ENCODE measurements at places on chromosomes 6 and 20.

DNA sequence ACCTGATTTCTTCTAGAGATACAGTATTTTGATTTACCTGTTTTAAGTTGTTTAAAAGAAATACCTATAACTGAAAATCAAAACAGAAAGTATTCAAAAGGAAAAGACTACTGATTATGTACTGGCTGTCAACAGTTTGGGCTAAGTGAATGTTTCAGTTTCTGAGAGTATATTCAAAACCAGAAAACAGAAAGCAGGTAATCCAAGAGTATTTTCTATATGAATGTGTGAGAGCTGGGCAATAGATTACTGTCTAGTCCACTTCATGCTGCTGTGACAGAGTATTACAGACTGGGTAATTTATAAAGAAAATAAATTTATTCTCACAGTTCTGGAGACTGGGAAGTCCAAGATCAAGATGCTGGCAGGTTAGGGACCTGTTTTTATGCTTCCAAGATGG lies 261.0 kb downstream of the ARHGAP18 start:
- DNase-seq, result no peak

DNA sequence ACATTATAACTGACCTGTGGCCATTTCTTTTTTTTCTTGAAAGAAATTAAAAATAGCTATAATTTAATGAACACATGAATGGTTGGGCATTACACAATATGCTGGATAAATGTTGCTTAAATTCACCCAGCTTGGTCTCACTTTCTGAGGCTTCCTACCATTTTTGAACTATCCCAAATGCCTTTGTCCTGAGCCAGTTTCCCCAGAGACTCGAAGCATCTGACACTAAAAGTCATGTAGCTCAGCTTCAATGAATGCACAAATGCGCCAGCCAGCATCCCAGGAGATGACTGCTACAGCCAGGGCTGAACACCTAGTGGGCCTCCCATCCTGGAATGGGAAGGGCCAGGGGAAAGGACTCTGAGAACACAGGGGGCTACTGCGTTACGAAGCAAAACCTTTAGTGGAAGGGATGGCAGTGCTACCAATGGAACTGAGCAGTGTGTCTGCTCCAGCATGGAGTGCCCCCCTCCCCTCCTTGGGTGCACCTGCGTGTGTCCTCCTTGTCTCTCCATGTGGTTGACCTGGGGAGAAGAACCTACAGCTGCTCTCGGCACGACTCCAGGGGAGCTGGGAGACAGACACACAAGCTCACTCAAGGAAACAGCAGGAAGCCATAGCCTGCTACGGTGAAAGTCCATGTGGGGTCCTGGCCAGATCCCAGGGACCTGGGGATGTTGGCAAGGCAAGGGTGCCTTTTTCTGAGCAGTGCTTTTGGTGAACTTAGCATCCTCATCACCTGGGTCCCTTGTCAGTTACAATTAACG lies 60.9 kb downstream of the IRF4 start:
- DNase-seq, result no peak

DNA sequence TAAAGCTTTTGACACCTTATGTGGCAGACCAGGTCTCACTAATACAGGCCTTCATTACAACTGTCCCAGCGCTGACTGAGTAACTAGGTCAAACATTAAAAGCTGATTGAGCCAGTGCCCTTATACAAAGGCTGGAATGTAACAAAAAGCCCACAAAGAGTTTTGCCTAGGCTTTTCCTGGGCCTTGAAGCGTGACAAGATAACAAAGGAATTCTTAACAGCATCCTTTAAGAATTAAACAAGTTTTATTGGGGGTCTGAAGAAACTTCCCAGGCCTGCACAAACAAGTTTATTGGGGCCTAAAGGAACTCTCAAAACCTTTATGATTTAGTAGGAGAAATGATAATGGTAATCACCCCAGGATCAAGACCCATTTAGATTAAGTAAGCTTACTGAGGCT lies 267.6 kb upstream of the FAM83B start:
- DNase-seq, result no peak

GRCh38 chr20:47747669-47748031 lies 37.6 kb downstream of the SULF2 start:
- no peak for DNase-seq

GRCh38 chr6:77425671-77426070 lies 37.6 kb downstream of the HTR1B start:
- DNase-seq, result no peak

- DNase-seq, result no peak
Measured at GRCh38 chr6:1391800-1392309, 2.5 kb downstream of the FOXF2 start.

All from stimulated activated CD4-positive, alpha-beta T cell treated with anti-CD3 and anti-CD28 coated beads, TNF-alpha, amount 100 ng/mL, for 1 hour (primary cell).